ENCODE measurements at places on chromosomes 7 and 10.

DNA sequence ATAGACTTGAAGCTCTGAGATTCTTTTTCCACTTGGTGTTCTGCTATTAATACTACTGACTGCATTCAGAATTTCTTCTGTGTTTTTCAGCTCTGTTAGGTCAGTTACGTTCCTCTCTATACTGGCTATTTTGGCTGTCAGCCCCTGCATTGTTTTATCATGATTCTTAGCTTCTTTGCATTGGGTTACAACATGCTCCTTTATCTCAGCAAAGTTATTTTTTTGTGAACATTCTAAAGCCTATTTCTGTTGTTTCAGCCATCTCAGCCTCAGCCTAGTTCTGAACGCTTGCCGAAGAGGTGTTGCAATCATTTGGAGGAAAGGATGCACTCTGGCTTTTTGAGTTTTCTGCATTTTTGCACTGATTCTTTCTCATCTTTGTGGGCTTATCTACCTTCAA lies 201.5 kb upstream of the GNAI1 start:
- no peak for DNase-seq

DNA sequence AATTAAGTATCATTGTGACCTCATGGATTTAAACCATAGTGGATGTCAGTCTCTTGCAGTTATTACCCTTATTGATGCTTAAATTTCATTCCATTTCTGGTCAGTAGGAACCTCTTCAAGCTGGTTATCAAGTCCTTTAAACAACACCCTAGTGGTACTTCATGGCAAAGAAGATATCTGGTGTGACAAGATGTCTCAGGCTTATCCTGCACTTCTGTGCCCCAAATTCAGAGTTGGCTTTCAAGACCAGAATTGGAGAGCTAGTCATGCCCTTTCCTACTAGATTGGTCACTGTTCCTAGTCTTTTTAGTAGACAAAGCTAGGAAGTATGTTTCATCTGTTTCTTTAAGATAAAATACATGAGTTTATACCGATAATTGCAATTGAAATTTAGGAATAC lies 54.9 kb downstream of the KMT2E start:
- DNase-seq: no peak

DNA sequence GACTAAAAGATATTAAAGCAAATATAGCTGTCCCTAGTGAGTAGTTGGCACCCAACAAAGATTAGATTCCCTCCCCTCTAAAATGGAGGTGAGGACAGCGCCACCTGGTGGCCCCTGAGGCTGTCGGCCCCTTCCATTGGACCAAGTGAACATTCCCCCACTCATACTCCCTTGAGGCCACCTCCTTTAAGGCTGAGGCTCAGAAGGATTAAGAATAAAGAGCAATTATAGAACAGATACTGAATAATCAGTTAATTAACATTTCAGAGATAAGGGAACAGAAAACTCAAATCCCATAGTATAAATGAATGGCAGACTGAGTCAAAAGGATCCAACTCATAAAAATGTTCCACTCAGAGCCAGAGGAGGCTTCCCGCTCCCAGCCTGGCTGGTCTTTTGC lies 130.4 kb upstream of the GHITM start:
- no peak for DNase-seq

GRCh38 chr7:148912758-148913541 lies 28.9 kb upstream of the EZH2 start:
- DNase-seq: no peak

- peak; percentile 69 for DNase-seq
Observed at GRCh38 chr10:79025199-79025832, 43.5 kb upstream of the ZMIZ1 start.

DNA sequence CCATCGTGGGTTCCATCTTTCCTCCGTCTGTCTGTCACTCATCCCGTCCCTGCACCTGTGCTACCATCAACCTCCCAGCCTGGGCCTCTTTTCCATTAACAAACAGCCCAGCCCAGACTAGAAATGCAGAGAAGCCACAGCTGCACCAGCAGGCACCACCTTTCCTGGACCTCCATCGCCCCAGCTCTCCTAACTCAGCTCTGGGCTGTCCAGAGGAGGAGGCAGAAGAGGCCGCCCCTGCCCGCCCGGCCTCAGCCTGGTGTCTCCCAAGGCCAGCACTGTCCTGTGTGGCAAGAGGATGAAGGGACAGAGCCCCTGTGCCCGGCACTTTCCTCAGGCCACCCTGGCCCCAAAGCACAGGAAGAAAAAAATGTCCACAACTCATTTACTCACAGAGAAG lies 225.6 kb downstream of the PTPRN2 start:
- no peak for DNase-seq

- no peak for DNase-seq
Observed at GRCh38 chr10:124301736-124302135, 117.0 kb downstream of the OAT start.

DNA sequence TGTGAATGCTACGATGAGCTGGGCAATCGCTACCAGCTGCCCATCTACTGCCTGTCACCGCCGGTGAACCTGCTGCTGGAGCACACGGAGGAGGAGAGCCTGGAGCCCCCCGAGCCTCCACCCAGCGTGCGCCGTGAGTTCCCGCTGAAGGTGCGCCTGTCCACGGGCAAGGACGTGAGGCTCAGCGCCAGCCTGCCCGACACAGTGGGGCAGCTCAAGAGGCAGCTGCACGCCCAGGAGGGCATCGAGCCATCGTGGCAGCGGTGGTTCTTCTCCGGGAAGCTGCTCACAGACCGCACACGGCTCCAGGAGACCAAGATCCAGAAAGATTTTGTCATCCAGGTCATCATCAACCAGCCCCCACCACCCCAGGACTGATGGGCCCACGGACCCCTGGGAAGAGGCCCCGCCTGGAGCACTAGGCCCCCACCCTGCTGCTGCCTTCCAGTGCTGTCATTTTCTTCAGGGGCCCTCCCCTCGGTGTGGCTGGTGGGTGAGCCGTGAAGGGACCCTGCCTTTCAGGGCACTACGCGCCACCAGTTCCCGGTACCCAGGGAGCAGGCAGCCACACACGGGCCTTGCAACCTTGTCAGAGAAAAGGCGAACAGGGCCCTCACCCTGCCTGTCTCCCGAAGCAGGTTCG lies 2.3 kb upstream of the ANKRD2 start:
- DNase-seq: no peak

- DNase-seq: no peak
Observed at GRCh38 chr10:21194510-21194993, 297.4 kb upstream of the NEBL start.

GRCh38 chr7:5594616-5595544 lies 171.2 kb upstream of the TNRC18 start:
- DNase-seq: peak; percentile 77

DNA sequence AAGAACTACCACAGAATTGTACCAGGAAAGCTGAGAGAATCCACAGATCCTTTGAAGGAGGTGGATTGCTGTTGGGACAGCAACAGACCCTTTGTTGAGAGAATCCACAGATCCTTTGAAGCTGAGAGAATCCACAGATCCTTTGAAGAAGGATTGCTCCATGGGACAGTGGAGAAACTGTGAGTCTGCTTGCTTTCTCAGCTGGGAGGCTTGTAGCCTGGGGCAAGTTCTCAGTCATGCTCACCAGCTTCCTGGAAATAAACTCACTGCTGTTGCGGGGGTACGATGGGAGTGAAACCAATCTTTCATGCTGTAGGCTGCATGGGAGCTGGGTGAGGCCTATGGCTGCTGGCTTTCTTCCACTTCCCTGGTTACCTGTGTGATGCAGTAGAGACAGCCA lies 106.3 kb downstream of the C7orf25 start:
- no peak for DNase-seq

DNA sequence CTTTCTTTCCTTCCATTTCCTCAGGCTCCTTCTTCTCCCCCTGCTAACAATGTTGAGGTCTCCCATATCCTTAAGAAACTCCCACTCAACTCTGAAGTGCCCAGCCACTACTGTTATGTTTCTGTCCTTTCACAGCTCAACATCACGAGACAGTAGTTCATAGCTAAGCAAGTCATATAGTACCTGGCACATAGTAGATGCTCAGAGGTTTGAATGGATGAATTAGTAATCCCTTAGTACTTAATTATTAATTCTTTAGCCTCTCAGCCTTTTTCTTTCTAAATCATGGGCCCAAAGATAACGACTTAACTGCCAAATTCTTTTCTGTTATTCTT lies 22.6 kb downstream of the CSGALNACT2 start:
- no peak for DNase-seq

DNA sequence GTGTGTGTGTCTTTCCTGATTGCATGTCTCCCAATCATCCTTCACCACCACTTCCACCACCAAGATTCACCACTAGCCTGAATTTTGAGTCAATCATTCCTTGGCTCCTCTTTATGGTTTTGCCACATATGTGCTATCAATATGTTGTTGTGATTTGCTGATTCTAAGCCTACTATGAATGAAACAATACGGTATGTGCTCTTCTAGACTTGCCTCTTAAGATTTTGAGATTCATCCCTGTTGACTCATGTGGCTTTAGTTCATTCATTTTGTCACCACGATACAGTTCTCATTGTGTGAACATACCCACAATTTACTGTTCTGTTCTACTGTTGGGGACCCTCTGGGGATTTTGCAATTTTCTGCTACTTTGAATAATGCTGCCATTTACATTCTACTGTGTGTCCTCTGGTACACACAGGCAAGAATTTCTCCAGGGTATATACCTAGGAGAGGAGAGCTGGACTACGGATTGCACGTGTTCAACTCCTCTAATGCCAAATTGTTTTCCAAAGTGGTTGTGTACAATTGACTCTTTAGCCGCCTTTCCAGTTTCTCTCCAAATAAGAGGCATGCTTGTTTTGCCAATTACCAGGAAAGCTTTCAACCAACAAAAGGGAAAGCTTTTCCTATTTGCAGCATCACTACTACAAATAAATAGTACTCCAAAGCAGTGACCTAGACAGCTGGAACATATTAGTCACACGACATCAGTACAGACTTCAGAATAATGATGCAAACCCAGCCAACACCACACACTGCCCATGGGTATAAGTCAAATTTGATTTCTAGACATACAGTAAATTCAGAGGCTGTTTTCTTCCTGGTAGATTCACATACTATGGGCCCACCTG lies 30.0 kb downstream of the SGMS1 start:
- no peak for DNase-seq

DNA sequence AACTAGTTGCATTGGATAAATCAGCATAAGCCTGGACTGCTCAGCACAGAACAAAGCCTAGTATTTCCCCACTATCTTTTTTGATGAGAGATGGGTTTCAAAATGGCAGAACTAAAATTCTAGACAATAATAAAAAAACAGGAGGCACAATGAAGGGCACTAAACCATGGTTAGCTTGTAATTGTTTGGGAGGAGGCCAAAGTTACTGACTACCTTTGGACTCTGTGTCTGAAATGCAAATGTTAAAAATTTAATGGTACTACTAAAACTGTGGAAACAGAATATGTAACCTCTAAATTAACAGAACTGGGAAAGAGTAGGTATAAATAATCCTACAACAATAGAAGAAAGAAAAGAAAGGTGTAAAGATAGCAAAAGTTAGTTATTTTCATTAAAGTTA lies 13.0 kb downstream of the ADAM12 start:
- DNase-seq: no peak

DNA sequence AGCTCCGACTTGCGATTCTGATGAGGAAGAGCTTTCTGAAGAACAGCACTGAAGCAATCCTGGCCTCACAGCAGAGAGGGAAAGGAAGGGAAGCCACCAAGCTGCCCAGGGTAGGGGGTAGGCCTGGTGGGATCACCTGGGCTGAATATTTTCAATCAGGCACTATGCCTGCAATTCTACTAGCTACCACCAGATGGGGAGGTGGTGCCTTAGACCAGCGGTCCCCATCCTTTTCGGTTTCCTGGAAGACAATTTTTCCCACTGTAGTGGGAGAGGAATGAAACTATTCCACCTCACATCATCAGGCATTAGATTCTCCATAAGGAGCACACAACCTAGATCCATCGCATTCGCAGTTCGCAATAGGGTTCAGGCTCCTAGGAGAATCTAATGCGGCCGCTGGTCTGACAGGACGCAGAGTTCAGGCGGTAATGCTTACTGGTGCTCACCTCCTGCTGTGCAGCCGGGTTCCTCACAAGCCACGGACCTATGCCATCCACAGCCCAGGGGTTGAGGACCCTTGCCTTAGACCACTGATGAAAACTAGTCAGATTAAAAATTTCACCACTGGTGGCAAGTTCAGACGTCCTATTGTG lies 2.7 kb downstream of the LRRC20 start:
- no peak for DNase-seq

All from suprapubic skin (tissue), 4 donors.